ENCODE measurements at places on chromosomes 2 and 18. TPM values are rescaled to one million over a fixed set of nuclear protein-coding genes. Genes with fewer than 3 reads are reported as not detected.

DNA sequence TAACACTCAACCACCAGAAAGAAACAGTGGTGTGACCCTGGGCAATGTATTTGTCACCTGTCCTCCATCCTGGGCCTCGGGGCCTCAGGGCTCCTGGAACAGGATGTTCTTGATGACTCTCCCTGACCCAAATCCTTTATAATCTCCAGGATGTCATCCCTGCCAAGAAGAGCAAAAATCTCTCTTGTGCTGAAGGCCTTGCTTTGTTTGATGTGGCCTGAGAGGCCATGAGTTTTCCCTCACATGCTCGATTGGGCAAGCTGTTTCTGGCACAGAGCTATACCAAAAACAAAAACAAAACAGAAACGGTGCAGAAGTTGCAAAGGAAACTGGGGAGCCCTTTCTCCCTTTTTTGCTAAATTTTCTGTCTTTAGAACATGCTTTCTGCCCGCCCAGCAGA, 35.7 kb upstream of the ST3GAL5 start:
- DNase-seq, result no peak

DNA sequence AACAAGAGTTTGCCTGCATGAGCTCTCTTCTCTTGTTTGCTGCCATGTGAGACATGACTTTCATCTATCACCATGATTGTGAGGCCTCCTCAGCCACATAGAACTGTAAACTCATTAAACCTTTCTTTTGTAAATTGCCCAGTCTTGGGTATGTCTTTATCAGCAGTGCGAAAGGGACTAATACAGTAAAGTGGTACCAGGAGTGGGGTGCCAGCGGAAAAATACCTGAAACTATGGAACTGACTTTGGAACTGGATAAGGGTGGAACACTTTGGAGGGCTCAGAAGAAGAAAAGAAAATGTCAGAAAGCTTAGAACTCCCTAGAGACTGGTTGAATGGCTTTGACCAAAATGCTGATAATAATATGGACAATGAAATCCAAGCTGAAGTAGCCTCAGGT, 260.9 kb downstream of the DSC3 start:
- no peak for DNase-seq

DNA sequence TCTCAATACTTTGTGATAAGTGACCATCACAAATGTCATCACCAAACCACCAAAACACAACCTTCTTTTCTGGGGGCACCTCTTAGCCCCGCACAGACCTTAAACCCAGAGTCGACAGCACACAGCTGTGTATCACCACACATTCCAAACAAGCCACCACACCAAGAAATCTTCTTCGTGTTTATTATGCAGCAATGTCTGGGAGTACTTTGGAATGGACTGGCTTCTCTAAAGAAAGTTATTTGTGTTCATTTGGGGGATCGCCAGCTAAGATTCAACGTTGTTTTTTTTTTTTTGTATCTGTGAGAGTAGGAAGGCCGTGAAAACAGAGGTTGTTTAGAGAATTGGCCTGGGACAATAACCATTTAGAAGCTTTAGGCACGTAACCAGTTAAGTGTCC, 1.1 kb upstream of the MTA3 start:
- no peak for DNase-seq

- no peak for DNase-seq
Observed at GRCh38 chr2:16260041-16260830, 319.9 kb downstream of the MYCN start.

DNA sequence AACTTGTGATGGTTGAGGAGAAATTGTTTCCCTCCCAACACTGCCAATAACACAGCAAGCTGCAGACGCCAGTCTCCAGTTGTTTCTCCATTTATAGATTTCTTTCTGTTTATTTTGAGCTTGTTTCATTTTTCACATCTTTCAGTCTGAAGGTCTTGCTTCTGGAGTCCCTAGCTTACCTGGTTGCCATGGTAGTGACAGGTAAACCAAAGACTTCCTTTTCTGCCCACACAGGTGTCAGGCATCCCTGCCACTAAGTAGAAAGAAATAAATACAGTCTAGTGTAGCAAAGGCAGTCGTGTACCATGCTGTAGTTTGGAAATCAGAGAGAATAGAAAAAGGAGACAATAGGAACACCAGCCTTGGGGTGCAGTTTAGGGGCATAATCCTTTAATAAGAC, 82.8 kb downstream of the MARCHF4 start:
- no peak for DNase-seq

GRCh38 chr2:54411801-54412354, 44.2 kb upstream of the SPTBN1 start:
- DNase-seq, result no peak

DNA sequence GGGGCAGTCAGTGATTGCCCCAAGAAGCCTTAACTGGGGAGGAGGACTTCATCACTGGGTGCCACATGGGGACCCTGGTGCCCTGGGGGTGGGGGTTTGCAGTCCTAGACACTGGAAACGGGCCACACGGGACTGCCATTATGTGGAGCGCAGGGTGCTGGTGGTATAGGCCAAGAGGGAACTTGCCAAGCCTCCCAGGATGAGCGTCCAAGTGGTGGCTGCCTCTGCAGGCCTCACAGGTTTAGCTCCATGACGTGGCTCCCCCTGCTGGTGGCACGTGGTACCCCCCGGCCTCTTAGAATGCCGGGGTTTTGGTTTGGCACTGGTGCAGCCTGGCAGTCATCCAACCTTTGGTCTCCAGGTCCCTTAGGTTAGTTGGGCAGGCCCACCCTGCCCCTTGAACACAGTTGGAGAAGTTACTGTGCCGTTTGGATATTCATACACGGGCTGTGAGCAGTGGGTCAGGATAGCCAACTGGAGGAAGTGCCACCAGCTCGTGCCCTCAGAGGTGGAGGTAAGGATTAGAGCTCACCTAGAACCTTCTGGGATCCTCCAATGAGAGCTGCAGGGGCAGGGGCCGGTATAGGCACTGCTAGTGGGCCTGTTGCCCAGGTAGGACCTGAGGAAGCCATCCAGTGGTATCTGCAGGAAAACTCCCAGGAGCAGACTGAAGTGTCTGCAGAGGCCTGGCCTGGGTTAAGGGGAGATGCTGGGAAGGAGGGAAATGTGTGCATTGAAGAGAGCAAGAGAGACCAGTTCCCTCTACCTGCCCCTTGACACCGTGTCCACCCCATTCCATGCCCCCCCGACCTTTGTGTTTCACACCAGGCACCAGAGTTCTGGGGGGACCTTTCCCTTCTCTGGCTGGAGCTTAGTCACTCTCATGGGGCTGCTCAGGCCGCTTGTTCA, 5.7 kb downstream of the PTMA start:
- peak; percentile 74 for DNase-seq

- DNase-seq, result no peak
Observed at GRCh38 chr2:235500761-235501672, 7.2 kb downstream of the AGAP1 start.

DNA sequence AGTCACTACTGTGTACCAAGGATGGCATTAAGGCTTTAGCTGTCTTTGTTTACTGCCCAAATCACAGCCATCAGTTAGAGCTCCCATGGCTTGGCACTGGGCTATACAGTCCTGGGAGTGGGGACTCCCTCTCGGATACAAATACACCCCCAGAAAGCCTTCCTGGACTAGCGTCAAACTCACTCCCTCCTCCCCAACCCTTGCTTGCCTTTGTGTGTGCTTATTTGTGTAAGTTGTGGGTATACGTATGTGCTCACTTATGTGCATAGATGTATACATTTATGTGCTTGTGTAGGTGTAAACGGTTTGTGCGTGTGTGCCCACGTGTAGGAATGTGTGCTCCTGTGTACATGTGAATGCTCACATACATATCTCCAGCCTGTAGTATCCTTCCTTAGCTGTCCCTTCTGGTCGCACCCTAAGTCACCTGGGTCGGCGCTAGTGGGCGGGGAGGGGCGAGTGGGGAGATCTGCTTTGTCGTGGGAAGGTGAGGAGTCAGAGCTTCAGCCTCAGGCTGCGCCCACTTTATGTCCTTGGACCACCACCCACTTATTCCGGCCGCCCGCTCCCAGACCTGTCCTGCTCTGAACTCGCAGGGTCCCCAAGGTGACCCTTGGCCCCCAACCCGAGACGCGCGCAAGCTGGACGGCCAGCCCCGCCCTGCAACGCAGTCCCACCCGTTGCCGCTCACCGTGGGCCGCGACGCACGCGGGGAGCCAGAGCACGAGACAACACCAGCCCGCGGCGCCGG, 461 bp downstream of the PRADC1 start:
- peak; percentile 22 for DNase-seq

GRCh38 chr2:233005096-233005495, 8.0 kb downstream of the NGEF start:
- DNase-seq, result no peak

- DNase-seq, result peak; percentile 88
Observed at GRCh38 chr2:231613663-231614558, 21.2 kb downstream of the TEX44 start.

GRCh38 chr2:26649322-26649721, 8.2 kb upstream of the CIB4 start:
- no peak for DNase-seq

GRCh38 chr18:63917817-63918216, 10.1 kb downstream of the SERPINB10 start:
- DNase-seq, result no peak

GRCh38 chr2:6929196-6929819, 12.1 kb downstream of the RNF144A start:
- no peak for DNase-seq

- DNase-seq, result no peak
Observed at GRCh38 chr2:44969936-44970335, 28.4 kb downstream of the SIX3 start.

- no peak for DNase-seq
Observed at GRCh38 chr2:105934467-105934866, 189.8 kb downstream of the NCK2 start.

GRCh38 chr2:99644419-99644787, 154.6 kb upstream of the REV1 start:
- DNase-seq, result no peak

DNA sequence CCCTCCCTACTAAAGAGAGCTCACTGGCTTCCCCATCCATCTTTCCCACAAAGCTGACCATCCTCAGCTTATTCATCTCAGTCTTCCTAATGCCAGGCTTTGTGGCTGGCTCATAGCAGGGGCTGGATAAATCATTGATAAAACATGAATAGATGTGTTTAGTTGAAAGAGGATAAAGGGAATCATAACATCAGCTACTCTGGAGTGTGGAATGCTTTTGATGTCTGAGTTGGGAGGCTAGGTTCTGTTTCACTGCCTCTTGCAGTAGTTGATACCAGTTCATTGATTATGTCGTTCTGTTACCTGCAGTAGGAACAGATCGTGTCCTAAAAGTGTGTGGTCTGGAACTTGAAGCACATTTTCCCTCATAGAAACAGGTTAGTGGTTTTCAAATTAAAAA, 66.3 kb upstream of the HK2 start:
- DNase-seq, result no peak

GRCh38 chr2:204743393-204743960, 198.2 kb downstream of the PARD3B start:
- no peak for DNase-seq

DNA sequence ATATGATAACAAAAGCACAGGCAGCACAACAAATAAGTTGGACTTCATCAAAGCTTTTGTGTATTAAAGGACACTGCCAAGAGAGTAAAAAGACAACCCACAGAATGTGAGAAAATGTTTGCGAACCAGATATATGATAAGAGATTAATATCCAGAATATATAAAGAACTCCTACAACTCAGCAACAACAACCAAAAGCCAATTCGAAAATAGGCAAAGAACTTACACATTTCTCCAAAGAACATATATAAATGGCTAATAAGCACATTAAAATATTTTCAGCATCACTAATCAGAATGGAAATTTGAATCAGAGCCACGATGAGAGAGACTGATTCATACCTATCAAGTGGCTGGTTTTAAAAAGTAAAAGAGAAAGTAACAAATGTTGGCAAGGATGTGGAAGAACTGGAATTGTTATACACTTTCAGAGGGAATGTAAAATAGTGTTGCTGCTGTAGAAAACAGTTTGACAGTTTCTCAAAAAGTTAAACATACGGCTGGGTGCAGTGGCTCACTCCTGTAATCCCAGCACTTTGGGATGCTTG, 25.2 kb downstream of the EPB41L5 start:
- DNase-seq, result no peak

- DNase-seq, result no peak
Observed at GRCh38 chr2:31428001-31428418, 13.5 kb upstream of the XDH start.

DNA sequence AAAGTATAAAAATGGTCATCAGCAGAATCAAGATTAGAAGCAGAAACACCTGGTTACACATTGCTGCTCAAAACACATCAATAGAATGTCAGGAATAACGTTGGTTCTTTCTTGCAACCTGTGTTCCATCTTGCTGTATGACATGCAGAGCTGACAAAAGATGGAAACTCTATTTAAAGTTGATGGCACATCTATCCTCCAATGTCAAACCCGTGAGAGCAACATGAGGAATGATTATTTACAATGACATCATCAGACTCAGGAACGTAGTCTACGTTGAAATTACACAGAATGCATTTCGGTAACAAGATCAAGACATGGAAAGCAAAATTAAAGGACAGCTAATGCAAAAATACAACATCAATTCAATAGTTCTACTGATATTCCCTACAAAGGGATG, 26.2 kb upstream of the TTN start:
- DNase-seq, result no peak

DNA sequence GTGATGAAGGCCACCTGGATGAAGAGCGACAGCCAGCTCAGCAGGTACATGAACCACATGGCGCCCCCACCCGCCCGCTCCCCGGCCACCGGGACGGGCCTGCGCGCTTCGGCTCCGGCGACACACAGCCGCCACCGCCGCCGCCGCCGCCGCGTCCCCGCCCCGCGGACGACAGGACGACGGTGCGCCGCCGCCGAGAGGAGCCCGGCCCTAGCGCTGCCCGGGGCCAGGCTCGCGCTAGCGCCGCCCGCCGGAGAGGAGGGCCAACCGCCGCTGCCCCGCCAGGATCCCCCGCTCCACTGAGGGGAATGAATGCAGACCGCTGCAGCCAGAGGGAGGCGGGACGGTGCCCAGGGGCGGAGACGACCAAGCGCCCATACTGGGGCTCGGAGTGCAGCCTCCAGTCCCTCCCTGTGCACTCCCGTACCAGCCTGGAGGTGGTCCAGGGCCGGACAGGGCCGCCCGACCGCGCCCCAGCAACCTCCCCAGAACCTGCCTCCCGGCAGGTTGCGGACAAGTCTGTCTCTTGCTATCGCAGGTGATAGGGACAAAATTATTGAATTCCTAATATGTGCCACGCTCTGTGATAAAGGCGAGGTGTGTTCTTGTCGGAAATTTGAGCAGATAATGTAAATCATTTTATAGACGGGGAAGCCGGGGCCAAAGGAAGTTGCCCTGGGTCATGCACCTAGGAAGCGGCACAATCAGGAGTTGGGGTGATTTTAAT, at the start of gene TEX261:
Gene TEX261, minus strand, starts transcription at position 175 of the 727 bp plus-strand sequence. Its CDS starts 116 bp downstream, at position 59.
- DNase-seq, result peak; percentile 84

Gene TSPYL6
- not detected for polyA plus RNA-seq

Gene GCKR
- 0.23 TPM for polyA plus RNA-seq

Gene KLHL14
- polyA plus RNA-seq, result 0.29 TPM

Gene LDAH
- 10.2 TPM for polyA plus RNA-seq

Gene CXCR4
- 39.5 TPM for polyA plus RNA-seq

Gene PXDN
- 130 TPM for polyA plus RNA-seq

Gene SLC4A3
- 7.0 TPM for polyA plus RNA-seq

Gene ANKRD30BL
- polyA plus RNA-seq, result 0.26 TPM

Gene PUM2
- 62.1 TPM for polyA plus RNA-seq
